ENCODE measurements at places on chromosomes 4 and X. TPM values are rescaled to one million over a fixed set of nuclear protein-coding genes. Genes with fewer than 3 reads are reported as not detected.

Gene CDX4
- not detected for total RNA-seq

Gene VSIG1
- 0.57 TPM for total RNA-seq

Gene JCHAIN
- total RNA-seq = 131 TPM

Gene FABP2
- total RNA-seq = not detected

Gene XAGE5
- not detected for total RNA-seq

Gene ARHGEF6
- 22.4 TPM for total RNA-seq

Gene TADA2B
- total RNA-seq = 19.1 TPM

Gene CHIC2
- total RNA-seq = 21.6 TPM

Gene GAGE12H
- total RNA-seq = not detected

Gene LRIT3
- 0.28 TPM for total RNA-seq

Gene PPP2R2C
- total RNA-seq = 0.57 TPM

Gene RASL11B
- 5.7 TPM for total RNA-seq

Gene SLC10A6
- total RNA-seq = 0.37 TPM

Gene SLC10A3
- 11.1 TPM for total RNA-seq

Gene ABCG2
- total RNA-seq = 15.7 TPM

Gene SMIM10
- total RNA-seq = 5.7 TPM

Gene SCD5
- total RNA-seq = 22.6 TPM

Gene XG
- total RNA-seq = 0.71 TPM

Gene AKAP14
- 7.9 TPM for total RNA-seq

Gene ASB9
- 7.5 TPM for total RNA-seq

Gene ADH1A
- total RNA-seq = 0.23 TPM

Gene ZXDA
- total RNA-seq = 10.2 TPM

Gene CT83
- not detected for total RNA-seq

Gene HTN3
- total RNA-seq = not detected

Gene PI4K2B
- 42.5 TPM for total RNA-seq
